Thyroid gland (tissue), 4 donors: ENCODE measurements at places on chromosomes 16 and 17. TPM values are rescaled to one million over a fixed set of nuclear protein-coding genes. Genes with fewer than 3 reads are reported as not detected.

DNA sequence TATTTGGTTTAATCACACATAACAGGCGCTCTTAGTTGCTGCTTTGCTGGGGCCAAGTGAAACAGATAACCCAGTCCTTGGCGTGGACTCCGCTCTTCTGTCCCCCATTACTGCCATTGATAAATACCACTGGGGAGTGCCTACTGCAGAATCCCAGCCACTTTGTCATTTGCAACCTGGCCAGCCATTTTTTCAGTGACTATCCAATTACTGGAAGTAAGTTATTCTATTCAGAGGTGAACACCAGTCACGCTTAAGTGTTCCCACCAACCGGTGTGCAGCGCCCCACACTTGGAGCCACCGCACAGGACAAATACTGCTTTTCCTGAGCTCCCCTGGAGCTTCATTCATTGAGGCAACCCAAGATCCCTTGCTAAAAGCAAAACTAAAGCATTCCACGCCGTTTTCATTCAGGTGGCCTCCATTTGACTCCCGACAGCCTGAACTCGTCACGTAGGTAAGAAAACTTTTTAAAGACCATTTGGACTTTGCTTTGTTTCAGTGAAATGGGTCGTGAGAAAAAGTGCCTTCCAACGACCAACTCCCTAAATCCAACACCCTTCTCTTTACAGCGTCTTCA is 1.8 kb downstream of the USP7 start:
- H3K4me1 ChIP-seq: peaks cover 46% of the 10 kb centered on the region
- peak; percentile 26 for DNase-seq
- H3K27ac ChIP-seq: no peak overlapping the region
- H3K27me3 ChIP-seq: no peaks in the 10 kb centered on the region
- H3K4me3 ChIP-seq: peak overlapping the region; percentile 77

- no peaks in the 10 kb centered on the region for H3K36me3 ChIP-seq
- H3K27ac ChIP-seq: no peak overlapping the region
- H3K4me3 ChIP-seq: no peak overlapping the region
- no peaks in the 10 kb centered on the region for H3K27me3 ChIP-seq
- no peak for DNase-seq
These were observed 197.9 kb downstream of the HS3ST3B1 start for GRCh38 chr17:14498812-14499211.

GRCh38 chr17:42467889-42468288 is 9.2 kb downstream of the ATP6V0A1 start:
- peaks cover 57% of the 10 kb centered on the region for H3K36me3 ChIP-seq
- no peak overlapping the region for H3K27ac ChIP-seq
- DNase-seq: no peak
- H3K27me3 ChIP-seq: no peaks in the 10 kb centered on the region
- no peak overlapping the region for H3K4me3 ChIP-seq
- H3K4me1 ChIP-seq: no peaks in the 10 kb centered on the region

GRCh38 chr17:17414341-17414805 is 62.4 kb upstream of the MED9 start:
- peak overlapping the region; percentile 78 for H3K27ac ChIP-seq
- DNase-seq: peak; percentile 55
- H3K4me3 ChIP-seq: no peak overlapping the region
- H3K27me3 ChIP-seq: no peaks in the 10 kb centered on the region
- H3K36me3 ChIP-seq: no peaks in the 10 kb centered on the region
- H3K4me1 ChIP-seq: peaks cover 41% of the 10 kb centered on the region

DNA sequence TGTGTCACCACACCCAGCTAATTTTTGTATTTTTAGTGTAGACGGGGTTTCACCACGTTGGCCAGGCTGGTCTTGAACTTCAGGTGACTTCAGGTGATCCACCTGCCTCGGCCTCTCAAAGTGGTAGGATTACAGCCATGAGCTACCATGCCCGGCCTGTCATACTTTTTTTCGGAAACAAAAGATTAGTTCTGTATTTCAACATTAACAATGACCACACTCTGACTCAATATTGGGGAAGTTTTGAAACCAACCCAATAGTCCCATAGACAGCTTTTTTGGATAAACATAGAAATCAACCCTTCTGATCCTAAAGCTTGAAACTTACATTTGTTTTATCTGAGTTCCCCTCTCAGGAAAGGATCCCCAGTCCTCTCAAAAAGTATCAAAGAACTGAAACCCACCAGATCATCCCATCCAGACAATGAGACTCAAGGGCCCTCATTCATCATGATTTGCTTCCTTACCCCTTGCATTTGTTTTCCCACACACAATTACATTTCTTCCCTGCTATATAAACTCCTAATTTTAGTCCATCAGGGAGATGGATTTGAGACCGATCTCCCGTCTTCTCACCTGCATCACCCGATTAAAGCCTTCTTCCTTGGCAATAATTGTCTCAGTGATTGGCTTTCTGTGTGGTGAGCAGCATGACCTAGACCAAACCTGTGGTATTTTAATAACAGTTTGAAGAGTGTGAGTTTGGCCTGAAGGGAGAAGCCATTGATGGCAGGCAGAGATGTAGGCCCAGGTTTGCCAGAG is 7.2 kb upstream of the AGRP start:
- DNase-seq: no peak
- H3K36me3 ChIP-seq: no peaks in the 10 kb centered on the region
- H3K4me1 ChIP-seq: no peaks in the 10 kb centered on the region

DNA sequence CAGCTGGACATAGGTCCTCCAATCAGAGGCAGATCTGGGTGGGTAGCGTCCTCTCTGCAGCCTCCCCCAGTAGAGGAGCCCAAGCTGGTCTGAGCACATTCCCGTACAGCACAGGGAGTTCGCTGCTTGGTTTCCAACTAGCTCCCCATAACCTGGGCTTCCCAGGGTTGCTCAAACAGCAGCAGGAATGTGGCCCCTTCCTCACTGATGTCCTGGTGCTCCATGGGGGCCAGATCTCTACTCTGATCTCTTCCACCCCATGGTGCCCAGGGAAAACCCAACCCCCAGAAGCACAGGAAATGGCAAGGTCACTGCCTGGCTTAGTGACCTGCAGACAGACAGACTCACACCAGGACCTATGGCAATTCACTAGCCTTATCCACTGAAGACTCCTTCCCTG is 11.1 kb upstream of the MMP2 start:
- no peak for DNase-seq
- H3K27ac ChIP-seq: no peak overlapping the region
- no peak overlapping the region for H3K4me3 ChIP-seq
- H3K27me3 ChIP-seq: no peaks in the 10 kb centered on the region
- H3K4me1 ChIP-seq: peaks cover 19% of the 10 kb centered on the region

The IL34 gene
- total RNA-seq: 5.0 TPM

The KRTAP3-2 gene
- not detected for total RNA-seq

The FAM171A2 gene
- 7.6 TPM for total RNA-seq
